Activated naive CD8-positive, alpha-beta T cell treated with anti-CD3 and anti-CD28 coated beads, Interleukin-2, amount 10 ng/mL, durations not matched to agents 7 days and 5 days (primary cell): ENCODE measurements at places on chromosomes 6 and 20. TPM values are rescaled to one million over a fixed set of nuclear protein-coding genes. Genes with fewer than 3 reads are reported as not detected.

GRCh38 chr6:139551376-139551775, 176.9 kb upstream of the CITED2 start:
- H3K4me3 ChIP-seq = no peak overlapping the region
- peaks cover 3% of the 10 kb centered on the region for H3K27me3 ChIP-seq
- H3K36me3 ChIP-seq = no peaks in the 10 kb centered on the region
- H3K4me1 ChIP-seq = no peaks in the 10 kb centered on the region
- no peak for DNase-seq
- H3K27ac ChIP-seq = no peak overlapping the region

GRCh38 chr6:16106991-16107787, 21.7 kb upstream of the MYLIP start:
- H3K27me3 ChIP-seq = peaks cover 2% of the 10 kb centered on the region
- DNase-seq = no peak
- no peak overlapping the region for H3K4me3 ChIP-seq
- H3K4me1 ChIP-seq = no peaks in the 10 kb centered on the region
- H3K36me3 ChIP-seq = no peaks in the 10 kb centered on the region

GRCh38 chr6:132961610-132962009, 147.2 kb downstream of the RPS12 start:
- no peak for DNase-seq
- peaks cover 22% of the 10 kb centered on the region for H3K4me1 ChIP-seq
- no peak overlapping the region for H3K4me3 ChIP-seq
- peaks cover 17% of the 10 kb centered on the region for H3K36me3 ChIP-seq

Gene DEFB129
- not detected for total RNA-seq

Gene LY86
- 5.7 TPM for total RNA-seq
